NCI-H1092 (cell line): ENCODE measurements at places on chromosomes 7 and 10.

DNA sequence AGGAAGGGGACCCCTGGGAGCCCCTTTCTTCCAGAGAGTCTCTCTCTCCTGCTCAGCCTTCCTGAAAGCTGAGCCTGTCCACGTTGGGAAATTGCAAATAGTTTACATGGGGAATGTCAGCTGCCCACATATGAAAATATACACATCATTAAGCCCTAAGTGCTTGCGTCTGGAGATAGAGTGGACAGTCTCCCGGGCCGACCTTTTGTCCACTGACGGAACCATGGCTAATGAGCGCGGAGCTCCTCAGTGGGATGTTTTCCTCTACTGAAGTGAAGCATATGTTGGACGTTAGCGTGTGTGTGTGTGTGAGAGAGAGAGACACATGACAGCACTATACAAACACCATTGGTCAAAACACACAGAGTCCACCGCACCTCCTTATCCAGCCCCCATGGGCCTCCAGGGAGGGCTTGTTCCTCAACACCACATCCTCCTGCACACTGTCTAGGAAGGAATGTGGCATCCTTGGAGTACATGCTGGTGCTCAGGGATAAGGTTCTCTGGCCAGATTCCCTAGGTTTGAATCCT is 128.4 kb downstream of the RGS10 start:
- no peak for DNase-seq

DNA sequence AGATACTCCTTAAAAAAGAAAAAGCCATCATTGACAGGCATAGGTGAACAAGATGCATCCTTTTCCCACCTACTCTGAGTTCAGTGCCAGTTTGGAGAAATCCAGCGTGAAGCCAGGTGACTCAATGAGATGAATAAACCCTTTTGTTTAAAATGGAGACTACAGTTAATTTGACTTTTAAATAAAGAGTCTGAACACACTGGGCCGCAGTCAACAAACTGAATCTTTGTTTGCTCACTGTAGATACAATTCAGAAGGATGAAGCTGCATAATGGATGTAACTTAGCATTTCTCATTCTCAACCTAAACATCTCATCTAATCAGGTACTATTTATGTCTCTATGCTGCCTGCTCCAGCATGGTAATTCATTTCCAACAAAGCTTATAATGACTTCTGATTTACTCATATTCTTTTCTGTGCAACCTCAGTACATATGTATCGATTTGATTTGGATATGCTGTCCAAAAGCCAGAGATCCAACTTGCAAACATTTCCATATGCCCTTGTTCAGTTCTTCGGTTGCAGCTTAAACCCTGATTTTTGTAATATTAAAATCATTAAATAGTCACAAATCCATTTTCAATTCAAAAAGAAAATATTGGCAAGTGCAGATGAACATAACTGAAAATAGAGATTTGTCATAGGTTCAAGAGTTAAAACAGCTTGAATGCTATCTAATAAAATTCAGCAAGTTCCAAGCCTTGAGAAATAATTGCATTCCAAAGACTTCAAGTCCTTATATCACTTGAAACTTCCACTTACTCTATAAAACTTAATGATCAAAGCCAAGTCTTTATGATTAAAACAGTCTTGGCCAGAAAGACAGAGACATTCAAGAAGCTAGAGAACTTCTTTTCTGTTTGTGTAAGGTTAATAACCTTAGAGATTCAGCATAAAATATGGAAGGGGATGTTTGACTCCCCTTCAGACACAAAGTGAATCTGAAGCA is 67.8 kb downstream of the CPVL start:
- no peak for DNase-seq

DNA sequence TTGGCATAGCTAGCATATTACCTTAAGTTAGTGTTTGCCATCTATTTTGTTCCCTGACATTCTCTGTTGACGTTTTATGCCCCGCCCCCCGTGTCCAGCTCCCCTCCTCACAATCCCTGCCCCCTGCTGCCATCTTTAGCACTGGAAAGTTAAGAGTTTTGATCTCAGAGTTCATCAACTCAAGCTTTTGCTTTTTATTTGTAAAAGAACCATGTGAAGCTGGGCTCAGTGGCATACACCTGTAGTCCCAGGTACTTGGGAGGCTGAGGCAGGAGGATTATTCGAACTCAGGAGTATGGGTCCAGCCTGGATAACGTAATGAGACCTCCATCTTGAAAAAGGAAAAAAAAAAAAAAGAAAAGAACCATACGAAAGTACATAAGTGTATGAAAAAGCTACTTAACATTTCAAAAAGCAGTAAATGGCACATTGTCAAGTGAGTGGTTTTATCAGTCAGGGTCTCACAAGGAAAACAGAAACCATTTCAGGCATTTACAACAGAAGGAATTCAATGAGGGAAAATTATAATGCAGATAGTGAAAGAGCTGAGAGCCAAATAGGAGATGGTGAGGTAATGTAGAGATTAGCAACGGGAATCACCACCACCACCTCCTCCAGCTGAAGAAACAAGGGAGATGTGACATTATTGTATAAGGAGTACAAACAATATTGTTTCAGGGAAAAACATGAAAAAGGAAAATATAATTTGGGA is 64.9 kb downstream of the MCU start:
- DNase-seq, result no peak

- DNase-seq, result no peak
Observed at GRCh38 chr10:80523773-80524172, 13.9 kb upstream of the SH2D4B start.

- DNase-seq, result no peak
Observed at GRCh38 chr10:103153302-103154197, 39.5 kb downstream of the NT5C2 start.

GRCh38 chr10:77392236-77392721 is 245.3 kb downstream of the KCNMA1 start:
- DNase-seq, result no peak

DNA sequence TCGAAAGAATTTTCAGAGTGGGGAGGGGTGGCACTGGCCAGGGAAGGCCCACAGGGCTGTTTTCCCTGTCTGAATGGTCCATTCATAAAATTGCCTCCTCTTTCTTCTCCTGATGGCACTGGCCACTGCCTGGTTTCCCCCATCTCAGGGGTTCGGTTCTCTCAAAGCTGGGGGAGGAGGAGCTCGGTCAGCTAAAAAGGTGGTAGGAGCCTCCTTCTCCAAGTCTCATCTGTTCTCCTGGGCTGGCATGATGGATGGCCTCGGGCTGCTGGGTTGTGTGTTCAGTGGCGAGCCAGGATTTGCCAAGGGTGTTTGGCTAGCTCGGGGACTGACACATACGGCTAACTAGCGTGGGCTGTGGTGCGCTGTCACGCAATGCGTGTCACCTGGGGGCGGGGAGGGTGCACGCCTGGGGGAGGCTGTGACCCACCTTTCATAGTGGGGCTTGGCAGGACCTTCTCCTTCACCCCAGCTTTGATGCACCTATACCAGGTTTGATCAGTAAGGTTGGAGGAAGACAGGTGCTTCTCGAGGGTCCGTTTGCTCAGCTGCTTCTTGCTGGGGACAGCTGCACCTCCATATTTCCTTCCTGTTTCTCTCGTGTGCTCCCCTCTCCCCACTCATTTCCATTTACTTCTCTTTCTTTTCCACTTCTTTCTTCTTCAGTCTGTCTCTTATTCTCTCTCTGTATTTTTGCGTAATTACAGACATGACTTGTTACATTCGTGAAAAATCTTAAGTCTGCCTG is 36.3 kb downstream of the RBM20 start:
- no peak for DNase-seq

- peak; percentile 62 for DNase-seq
Observed at GRCh38 chr7:25861601-25862260, 290.3 kb upstream of the NFE2L3 start.

GRCh38 chr10:69527961-69528360 is 45.3 kb downstream of the NEUROG3 start:
- DNase-seq, result no peak

DNA sequence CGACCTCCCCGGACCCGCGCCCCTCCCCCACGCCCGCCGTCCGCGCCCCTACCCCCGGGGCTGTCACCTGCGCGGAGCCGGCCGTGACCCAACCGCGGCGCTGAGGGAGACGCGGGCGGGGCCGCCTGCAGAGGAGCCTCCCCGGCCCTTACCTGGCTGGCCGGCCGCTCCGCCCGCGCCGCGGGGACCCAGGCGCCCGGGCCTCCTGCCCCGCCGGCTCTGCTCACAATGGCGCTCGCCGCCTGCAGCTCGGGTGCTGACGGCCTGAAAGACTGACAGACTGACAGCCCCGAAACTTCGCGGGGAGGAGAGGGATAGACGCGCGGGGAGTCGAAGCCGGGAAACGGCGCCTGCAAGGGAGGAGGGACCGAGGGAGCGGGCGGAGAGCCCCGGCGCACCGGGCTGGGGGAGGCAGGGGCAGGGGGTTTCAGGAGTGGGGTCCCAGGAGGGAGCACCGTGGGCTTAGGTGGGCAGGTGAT is 393 bp downstream of the ZNF467 start:
- no peak for DNase-seq

DNA sequence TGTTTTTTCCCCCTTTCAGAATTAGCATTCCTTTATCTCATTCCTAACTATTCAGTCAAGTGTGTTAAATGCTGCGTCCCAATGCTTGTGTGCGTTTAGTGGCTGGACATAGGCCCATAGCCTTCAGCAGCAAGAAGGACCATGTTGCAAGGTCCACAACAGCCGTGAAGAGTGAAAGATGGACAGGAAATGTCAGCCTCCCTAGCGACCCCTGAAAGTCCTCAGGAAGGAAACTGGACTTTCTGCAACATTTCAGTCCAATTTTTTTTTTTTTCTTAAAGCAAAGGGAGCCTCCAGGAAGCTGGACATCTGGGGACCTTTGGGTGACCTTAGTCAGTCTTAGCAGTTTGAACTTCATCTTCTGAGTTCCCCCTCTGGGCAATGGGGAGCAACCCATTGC is 550.7 kb upstream of the MGMT start:
- DNase-seq, result no peak

GRCh38 chr7:101535351-101535751 is 93.7 kb downstream of the MYL10 start:
- DNase-seq, result peak; percentile 9

DNA sequence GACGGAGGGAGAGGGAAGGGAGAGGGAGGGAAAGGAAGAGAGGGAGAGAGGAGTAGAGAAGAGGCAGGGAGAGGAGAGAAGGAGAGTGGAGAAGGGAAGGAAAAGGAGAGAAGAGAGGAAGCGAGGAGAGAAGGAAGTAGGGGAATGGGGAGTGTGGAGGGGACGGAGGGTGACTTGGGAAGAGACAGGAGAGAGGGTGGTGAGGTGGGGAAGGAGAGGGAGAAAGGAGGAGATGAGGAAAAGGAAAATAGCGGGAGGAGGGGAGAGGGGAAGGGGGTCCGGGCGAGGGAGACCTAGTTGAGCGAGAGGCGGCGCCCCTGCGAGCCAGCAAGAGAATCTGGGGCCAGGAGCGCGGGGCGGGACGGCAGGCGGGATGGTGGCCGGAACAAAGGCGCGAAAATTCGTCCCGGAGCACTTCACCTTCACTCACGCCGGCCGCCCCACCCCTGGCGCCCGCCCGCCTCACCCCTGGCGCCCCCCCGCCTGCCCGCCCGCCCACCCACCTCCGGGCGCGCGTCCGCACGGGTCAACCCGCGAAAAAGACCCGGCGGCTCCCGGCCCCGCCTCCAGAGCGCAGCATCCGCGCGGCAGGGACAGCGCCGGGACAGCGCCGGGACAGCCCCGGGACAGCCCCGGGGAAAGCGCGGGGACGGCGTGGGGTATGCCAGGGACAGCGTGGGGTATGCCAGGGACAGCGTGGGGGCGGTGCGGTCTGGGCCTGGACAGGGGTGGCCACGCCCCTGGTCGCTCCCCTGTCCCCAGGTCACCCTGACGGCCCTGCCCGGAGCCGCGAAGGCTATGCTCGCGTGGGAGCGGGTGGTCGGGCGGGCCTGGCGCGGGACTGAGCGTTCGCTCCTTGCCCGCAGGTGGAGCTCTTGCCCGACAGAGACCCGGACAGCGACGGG is 4.2 kb downstream of the VSTM2A start:
- peak; percentile 28 for DNase-seq

- DNase-seq, result no peak
Observed at GRCh38 chr7:35015346-35015859, 21.9 kb downstream of the DPY19L1 start.

DNA sequence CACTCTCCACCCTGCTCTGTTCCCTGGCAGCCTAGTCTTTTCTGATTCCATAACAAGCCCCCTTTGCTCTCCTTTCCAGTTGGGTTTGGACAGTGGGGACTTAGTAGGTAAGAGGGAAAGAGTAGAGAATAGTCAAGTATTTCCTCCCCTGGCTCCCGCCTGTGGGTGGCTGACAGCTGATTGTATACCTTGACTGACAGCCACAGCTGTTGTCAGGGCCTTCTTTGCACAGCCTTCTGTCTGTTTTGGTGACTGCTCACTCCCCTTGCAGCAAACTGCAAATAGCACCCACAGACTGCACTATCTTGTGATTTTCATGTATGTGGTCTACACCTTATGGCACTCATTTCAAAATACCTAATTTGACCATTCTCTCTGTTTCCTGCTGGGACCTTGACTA is 486.3 kb downstream of the ACTR3B start:
- DNase-seq, result no peak

DNA sequence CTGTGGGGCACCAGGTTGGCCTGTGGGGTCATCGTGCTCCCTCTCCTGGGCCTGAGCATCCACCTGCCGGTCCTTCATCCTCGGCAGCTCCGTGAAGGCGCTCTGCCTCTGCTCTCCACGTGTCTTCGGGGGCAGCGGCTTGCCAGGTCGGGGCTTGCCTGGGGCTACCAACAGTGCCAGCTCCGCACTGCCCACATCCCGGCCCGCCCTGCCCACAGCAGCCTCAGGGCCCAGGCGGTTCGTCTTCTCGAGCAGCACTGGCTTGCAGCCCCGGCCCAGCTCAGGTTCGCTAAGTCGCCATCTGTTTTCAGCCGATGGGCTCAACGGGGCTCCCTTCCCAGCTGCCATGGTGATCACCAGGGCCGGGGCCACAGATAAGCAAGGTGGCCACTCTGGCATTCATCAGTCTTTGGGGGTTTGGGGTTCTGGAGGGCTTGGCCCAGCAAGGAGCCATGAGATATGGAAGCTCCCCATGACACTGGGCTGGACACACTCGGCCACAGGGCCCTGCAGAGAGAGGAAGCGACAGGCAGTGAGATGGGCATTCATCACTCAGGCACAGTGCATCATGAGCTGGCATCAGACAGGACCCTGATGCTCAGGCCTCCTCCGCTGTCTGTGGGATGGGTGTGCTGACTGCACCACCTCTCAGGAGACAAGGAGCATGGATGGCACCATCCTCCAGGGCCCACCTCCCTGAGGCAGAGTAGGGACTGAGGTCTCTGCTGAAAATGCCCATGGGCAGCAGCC is 15.5 kb downstream of the ZNF488 start:
- no peak for DNase-seq

- DNase-seq, result no peak
Observed at GRCh38 chr10:75755528-75755927, 324.1 kb downstream of the LRMDA start.

- DNase-seq, result peak; percentile 94
Observed at GRCh38 chr7:131961054-131961680, 404.7 kb upstream of the PODXL start.

- no peak for DNase-seq
Observed at GRCh38 chr10:121926157-121926556, 1.7 kb downstream of the ATE1 start.

DNA sequence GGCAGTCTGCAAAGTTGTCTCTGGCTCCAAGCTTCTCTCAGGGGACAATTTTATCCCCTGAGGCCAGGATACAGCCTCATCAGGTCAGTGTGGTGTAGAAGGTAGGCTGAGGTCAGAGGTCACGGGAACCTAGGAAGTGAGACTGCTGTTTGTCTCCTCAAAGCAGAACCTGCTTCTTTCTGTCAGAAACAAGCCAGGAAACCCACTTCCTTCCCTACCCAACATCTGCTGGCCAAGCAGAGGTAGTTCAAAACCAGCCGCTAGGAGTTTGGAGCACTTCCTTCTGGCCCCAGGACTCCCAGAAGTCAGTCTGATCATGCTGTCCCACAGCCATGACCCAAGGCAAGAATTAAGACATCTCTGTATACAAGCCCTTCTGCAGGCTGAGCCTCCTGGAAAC is 12.2 kb downstream of the CLRN3 start:
- DNase-seq, result no peak

GRCh38 chr7:78284945-78285344 is 486.4 kb downstream of the PHTF2 start:
- DNase-seq, result no peak
